ENCODE measurements at places on chromosomes 6 and 20. TPM values are rescaled to one million over a fixed set of nuclear protein-coding genes. Genes with fewer than 3 reads are reported as not detected.

DNA sequence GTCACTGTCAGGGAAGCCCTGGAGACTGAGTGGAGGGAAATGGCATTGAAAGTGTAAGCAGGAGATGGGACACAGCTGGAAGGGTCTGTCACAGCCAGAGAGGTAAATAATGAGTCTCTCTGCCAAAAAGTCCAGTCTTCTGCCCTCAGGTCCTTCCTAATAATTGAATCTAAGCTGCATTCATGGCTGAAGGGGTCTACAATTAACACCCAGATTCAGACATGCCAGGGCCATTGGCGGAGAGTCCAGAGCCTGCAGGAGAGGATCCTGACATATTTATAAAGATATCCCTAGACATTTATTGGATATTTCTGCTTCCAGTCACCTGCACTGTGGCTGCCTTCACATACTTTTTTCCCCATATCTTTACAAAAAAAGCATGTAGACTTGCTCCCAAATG lies 89.0 kb downstream of the LRFN2 start:
- H3K36me3 ChIP-seq, result no peaks in the 10 kb centered on the region
- no peak for DNase-seq
- no peak overlapping the region for H3K4me3 ChIP-seq
- no peaks in the 10 kb centered on the region for H3K4me1 ChIP-seq
- H3K27ac ChIP-seq, result no peak overlapping the region

GRCh38 chr6:27650620-27651370 lies 177.9 kb upstream of the ZNF184 start:
- H3K4me1 ChIP-seq, result no peaks in the 10 kb centered on the region
- no peaks in the 10 kb centered on the region for H3K27me3 ChIP-seq
- H3K4me3 ChIP-seq, result no peak overlapping the region
- H3K27ac ChIP-seq, result no peak overlapping the region
- no peak for DNase-seq

GRCh38 chr6:132481189-132481588 lies 31.7 kb downstream of the STX7 start:
- no peak for DNase-seq
- no peaks in the 10 kb centered on the region for H3K36me3 ChIP-seq
- H3K27me3 ChIP-seq, result no peaks in the 10 kb centered on the region
- peaks cover 77% of the 10 kb centered on the region for H3K4me1 ChIP-seq
- no peak overlapping the region for H3K27ac ChIP-seq

DNA sequence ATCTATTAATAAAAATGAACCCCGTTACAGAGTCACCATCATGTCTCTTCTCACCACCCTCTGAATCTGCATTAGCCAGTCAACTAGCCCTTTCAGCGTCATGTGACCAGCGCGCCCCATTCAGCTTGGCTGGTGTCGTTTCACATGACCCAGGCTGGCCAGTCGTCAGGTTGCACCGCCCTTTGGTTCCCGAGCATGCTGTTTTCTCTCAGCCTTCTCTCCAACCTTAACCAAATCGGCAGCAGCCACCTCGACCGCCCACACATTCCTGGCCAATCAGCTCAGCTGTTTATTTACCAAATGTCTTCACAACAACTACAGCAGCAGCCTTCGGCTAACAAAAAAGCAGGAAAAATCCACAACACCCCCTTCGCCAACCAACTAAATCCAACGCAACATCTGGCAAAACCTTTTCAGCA lies 5.6 kb downstream of the SRSF3 start:
- DNase-seq, result peak; percentile 39
- no peak overlapping the region for H3K27ac ChIP-seq
- H3K27me3 ChIP-seq, result no peaks in the 10 kb centered on the region
- peak overlapping the region; percentile 76 for H3K4me3 ChIP-seq

- DNase-seq, result no peak
- H3K4me3 ChIP-seq, result no peak overlapping the region
- H3K36me3 ChIP-seq, result no peaks in the 10 kb centered on the region
- no peaks in the 10 kb centered on the region for H3K4me1 ChIP-seq
- no peaks in the 10 kb centered on the region for H3K27me3 ChIP-seq
These were observed 224.8 kb downstream of the TAF4 start for GRCh38 chr20:61840779-61841455.

- no peak overlapping the region for H3K27ac ChIP-seq
- peaks cover 64% of the 10 kb centered on the region for H3K27me3 ChIP-seq
- H3K4me1 ChIP-seq, result no peaks in the 10 kb centered on the region
- no peak overlapping the region for H3K4me3 ChIP-seq
- H3K36me3 ChIP-seq, result no peaks in the 10 kb centered on the region
- no peak for DNase-seq
These were observed 169.2 kb downstream of the OR2B2 start for GRCh38 chr6:27742833-27743573.

GRCh38 chr6:46453216-46453615 lies 38.0 kb downstream of the RCAN2 start:
- DNase-seq, result no peak
- H3K4me3 ChIP-seq, result no peak overlapping the region
- no peak overlapping the region for H3K27ac ChIP-seq
- no peaks in the 10 kb centered on the region for H3K27me3 ChIP-seq

- H3K27ac ChIP-seq, result no peak overlapping the region
- H3K4me1 ChIP-seq, result no peaks in the 10 kb centered on the region
These were observed 29.8 kb upstream of the MCHR2 start for GRCh38 chr6:100023798-100024197.

- peak; percentile 84 for DNase-seq
- H3K4me3 ChIP-seq, result no peak overlapping the region
- no peak overlapping the region for H3K27ac ChIP-seq
- H3K4me1 ChIP-seq, result no peaks in the 10 kb centered on the region
- no peaks in the 10 kb centered on the region for H3K36me3 ChIP-seq
These were observed 12.2 kb upstream of the KCNK15 start for GRCh38 chr20:44733341-44734069.

DNA sequence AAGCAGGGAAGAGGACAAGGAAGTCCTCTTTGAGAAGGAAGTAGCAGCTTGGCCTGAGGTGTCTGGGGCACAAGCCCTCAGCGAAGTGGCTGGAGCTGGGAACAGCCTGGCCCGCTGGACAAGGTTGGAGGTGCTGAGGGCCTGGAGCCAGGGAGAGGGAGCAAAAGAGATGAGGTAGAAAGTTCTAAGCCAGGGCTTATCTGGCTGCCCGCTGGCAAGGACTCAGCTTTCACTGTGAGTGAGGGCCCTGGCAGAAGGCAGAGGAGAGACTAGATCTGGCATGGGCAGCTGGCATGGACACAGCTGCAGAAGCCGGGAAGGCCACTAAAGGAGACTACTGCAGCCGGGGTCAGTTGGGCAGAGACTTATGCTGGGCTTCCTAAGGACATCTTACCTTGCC lies 21.8 kb upstream of the PCMTD2 start:
- no peak overlapping the region for H3K27ac ChIP-seq
- H3K4me3 ChIP-seq, result no peak overlapping the region
- no peaks in the 10 kb centered on the region for H3K36me3 ChIP-seq
- H3K27me3 ChIP-seq, result no peaks in the 10 kb centered on the region

DNA sequence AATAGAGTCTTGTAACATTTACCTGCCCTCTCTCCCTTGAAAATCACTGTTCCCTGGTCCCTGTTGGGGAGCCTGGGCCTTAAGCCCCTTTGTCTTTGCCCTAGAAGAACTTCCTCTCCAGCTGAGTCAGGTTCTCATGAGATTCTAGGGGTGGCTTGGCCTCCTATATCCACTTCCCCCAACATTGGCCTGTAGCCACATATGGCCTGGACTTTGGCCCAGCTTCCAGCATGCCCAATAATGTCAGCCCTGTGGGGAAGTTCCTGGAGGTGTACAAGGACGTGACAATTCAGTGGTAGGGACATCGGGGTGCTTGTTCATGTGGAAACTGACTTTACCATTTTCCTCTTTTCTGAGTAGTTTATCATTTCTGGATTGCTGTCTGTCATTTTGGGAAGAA lies 17.2 kb upstream of the MAS1L start:
- H3K27me3 ChIP-seq, result no peaks in the 10 kb centered on the region
- no peaks in the 10 kb centered on the region for H3K4me1 ChIP-seq

DNA sequence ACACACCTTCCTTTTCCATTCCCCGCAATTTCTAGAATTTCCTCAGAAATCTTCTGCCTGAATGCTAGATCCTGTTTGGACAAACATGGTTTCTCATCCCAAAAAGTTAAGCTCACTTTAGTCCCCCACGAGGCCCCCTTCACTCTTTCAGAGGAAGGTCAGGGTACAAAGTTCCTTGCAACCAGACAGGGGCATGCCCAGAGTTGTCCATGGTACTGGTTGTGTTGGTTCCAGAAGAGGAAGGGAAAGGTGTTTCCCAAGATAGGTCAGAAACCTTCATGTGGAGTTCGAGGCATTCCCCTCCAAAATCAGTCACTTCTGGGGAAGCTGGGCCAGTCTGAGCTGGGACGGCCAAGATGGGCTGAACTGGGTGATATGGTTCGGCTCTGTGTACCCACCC lies 167.6 kb upstream of the MAFB start:
- no peaks in the 10 kb centered on the region for H3K36me3 ChIP-seq
- DNase-seq, result no peak

DNA sequence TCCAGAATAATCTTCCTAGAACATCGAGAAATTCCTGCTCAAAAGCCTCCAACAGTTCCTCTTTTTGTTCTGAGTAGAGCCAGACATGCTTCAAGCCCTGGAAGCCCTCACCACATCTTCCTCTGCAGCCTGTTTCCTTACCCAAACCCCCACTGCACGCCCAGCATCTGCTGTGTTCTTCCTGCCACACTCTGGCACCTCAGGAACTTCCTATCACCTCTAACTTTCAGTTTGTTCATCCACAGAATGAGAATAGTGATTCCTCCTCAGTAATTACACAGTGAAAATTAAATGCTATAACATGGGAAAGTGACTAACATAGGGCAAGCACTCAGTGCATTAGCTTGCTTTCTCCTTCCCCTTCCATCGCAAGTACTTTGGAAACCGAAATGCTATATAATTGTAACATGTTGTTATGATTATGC lies 26.3 kb downstream of the C6orf89 start:
- H3K27ac ChIP-seq, result no peak overlapping the region
- no peaks in the 10 kb centered on the region for H3K36me3 ChIP-seq
- no peak for DNase-seq

DNA sequence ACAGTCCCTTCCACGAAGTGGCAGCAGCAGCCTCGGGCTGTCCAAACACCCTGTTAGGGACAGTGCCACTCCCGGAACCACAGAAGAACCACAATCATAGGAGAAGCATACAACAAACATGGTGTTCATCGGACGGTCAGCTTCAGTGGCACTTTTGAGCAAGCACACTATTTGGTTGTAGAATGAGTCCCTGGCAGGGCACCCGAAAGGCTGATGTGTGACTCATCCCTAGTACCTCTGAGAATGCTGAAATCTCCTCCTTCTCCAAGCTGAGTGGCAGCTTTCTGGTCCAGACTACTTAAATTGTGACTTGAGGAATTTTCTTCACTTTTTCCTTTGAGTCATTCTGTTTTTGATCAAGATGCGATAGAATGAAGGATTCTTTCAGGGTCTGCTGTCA lies 282.5 kb downstream of the ESR1 start:
- no peak overlapping the region for H3K4me3 ChIP-seq
- H3K27me3 ChIP-seq, result no peaks in the 10 kb centered on the region
- no peaks in the 10 kb centered on the region for H3K4me1 ChIP-seq
- H3K27ac ChIP-seq, result no peak overlapping the region
- no peaks in the 10 kb centered on the region for H3K36me3 ChIP-seq

DNA sequence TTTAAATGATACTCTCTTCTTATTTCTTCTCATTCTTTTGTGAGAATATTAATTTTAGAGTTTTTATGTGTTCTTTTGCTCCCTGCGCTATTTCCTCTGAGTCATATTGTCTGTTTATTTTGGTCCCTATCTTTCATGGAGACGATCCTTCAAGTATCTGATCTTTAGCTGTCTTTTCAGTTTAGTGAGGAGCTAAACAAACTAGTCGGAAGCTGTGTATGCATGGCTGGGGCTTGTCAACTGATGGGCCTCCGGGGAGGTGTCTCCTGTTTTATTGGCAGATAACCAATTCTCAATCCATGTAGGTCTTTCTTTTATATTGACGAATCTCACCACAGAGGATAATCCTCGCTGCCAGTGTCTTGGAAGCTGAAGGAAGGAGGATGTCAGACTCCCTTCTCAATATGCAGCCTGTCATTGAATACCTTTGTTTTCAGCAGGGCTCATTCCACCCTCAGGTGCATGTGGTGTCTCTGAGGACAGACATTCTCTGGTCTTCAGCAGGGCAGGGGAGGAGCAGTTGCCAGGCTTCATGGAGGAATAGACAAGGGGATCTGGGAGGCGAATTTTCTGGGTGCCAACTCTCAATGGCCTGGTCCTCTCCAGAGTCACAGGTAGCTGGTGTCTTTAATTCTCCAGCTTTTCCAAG lies 64.9 kb downstream of the RNF182 start:
- DNase-seq, result no peak
- no peaks in the 10 kb centered on the region for H3K36me3 ChIP-seq
- no peaks in the 10 kb centered on the region for H3K27me3 ChIP-seq
- no peaks in the 10 kb centered on the region for H3K4me1 ChIP-seq

DNA sequence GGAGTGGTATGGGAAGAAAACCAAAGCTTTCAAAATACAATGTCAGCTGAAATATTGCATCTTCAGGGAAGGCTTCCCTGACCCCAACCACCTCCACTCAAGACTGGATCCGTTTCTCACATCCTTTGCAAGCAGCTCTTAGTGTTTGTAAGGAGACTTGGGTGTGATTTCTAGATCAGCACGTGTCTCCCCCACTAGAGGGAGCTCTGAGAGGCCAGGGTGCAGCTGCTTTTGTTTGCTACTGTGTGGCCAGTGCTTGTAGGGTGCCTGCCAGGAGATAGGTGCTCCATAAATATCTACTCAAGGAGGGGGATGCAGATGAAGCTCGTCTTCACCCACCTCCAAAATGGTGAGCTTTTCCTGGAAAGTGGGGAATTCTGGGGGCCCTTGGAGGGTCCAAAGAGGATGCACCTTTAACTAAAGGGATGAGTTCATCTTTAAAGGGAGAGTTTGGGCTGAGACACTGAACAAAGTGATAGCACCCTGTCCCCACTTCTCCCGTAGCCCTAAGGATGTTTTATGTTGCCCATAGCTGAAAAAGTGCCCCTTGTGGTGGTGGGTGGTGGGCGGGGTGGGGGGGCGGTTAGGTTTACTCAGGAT lies 52.6 kb upstream of the MAFB start:
- H3K4me3 ChIP-seq, result no peak overlapping the region
- no peaks in the 10 kb centered on the region for H3K4me1 ChIP-seq
- H3K27me3 ChIP-seq, result no peaks in the 10 kb centered on the region
- no peak overlapping the region for H3K27ac ChIP-seq
- peak; percentile 37 for DNase-seq

DNMT3B gene
- total RNA-seq, result 1.0 TPM

STMND1 gene
- not detected for total RNA-seq

HSPA1L gene
- total RNA-seq, result 1.9 TPM

Measured in tibial nerve (tissue), 4 donors.